ENCODE measurements at places on chromosomes 3 and 15. TPM values are rescaled to one million over a fixed set of nuclear protein-coding genes. Genes with fewer than 3 reads are reported as not detected.

- DNase-seq, result no peak
These were observed 80.0 kb upstream of the RORA start for GRCh38 chr15:61309031-61309511.

DNA sequence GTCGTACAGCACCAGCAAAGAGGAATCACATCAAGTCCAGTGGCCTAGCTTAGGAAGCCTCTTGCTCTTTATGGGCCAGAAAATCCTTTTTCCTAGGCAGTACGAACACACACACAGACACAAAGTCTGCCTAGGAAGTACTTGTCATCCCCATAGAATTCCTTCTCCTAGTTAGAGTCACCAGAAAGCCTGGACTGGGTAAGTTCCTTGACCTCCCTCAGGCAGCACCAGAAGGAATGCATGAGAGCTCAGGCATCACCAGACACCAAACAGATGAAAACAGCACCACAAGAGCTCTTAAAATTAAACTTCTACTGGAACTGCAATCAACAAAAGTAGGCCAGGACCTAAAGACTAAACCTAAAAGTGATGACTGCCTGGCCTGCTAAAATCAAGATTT is 192.9 kb upstream of the CCDC54 start:
- DNase-seq, result no peak

GRCh38 chr3:73813692-73814292 is 189.1 kb upstream of the PDZRN3 start:
- DNase-seq, result no peak

DNA sequence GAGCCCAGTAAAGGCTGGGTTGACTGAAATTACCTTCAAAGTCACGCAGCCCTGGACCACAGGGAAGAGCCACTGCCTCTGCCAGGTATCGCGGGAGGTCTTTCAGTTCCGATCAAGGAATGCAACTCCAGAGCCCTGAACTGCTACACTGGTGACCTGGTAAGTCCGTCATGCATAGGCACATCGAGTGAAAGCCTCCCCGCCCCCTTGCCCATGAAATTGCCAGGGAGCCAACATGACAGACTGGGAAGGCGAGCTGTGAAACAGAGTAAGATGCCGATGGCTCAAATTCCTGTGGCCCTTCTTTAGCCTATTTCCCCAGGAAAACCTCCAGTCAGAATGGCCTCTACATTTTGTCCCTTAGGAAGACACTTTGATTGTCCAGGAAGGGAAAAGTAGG is 2.3 kb upstream of the GP5 start:
- DNase-seq, result no peak

DNA sequence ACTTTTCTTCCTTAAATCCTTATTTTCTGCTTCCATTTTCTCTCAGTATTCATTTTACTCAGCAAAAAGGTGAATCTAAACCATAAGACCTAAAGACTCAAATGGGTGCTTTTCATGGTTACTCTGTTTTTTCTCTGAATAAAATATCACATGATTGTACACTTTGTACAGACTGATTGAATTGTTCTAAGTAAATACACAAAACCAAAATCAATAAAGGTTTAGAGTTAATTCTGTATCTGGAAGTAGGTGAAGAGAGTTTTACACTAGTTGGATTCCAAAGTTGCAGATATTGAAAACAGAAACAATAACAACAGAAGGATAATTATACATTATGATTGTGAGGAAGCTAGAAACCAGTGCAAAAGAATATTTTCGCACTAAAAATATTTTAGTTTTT is 546.2 kb downstream of the TUSC7 start:
- no peak for DNase-seq

- no peak for DNase-seq
These were observed 623.0 kb downstream of the NTRK3 start for GRCh38 chr15:87633525-87633924.

GRCh38 chr3:133941415-133941821 is 45.7 kb upstream of the RAB6B start:
- peak; percentile 18 for DNase-seq

GRCh38 chr3:4751502-4752101 is 227.6 kb upstream of the BHLHE40 start:
- DNase-seq, result no peak

DNA sequence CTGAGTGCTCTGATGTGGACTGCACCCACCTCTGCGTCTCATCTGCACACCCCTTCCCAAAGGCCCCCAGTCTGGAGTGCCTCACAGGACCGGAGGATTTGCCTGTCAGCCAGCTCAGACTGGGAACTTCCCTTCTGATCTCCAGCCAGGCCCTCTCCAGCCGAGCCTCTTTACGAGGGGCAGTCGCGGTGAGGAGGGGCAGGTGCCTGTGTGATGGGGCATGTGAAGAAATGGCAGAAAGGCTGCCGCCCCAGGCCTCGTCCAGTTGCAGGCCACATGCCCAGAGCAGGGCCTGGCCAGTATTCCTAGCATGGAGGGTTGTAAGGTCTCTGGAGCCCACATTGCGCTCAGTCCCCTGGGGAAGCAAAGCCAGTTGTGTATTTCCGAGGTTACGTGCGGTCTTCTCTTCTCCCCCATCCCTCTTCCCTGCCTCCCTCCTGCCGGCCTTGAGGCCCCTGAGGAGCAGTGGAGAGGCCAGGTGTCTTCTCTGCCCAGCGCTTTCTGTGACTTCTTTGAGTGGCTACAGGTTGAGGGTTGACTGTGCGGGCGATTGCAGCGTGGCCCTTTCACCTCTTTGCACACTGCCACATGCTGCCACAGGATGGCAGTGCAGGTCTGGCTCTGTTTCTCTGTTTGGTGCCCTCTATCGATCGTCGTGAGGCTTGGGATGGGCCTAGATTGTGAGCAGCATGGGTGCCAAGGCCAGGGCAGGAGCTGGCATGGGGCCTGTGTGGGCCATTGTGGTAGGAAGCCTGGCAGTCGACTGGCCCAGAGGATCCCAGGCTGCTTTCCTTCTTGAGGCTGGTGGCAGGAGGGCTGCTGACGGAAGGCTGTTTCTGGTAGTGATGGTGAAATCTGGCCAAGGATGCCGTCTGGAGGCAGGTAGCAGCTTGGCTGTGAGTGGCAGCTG is 5.3 kb downstream of the CLK3 start:
- peak; percentile 88 for DNase-seq

DNA sequence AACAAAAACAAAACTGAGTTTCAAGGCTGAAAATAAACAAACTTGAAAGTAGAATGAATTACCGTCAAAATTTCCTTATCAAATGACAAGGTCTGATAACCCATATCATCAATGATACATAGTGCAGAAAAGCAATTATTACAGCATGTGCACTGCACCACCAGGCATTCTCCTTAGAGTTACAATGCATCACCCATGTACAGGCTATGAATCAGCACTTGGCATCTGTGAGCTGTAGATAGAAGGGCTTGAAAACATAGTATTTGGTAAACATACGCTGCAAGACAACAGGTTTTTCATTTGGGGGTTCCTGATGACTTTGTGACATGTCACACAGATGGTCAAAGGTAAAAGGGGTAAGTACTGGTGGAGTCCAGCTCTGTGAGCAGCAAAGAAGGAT is 265.1 kb downstream of the CTNNB1 start:
- DNase-seq, result no peak

DNA sequence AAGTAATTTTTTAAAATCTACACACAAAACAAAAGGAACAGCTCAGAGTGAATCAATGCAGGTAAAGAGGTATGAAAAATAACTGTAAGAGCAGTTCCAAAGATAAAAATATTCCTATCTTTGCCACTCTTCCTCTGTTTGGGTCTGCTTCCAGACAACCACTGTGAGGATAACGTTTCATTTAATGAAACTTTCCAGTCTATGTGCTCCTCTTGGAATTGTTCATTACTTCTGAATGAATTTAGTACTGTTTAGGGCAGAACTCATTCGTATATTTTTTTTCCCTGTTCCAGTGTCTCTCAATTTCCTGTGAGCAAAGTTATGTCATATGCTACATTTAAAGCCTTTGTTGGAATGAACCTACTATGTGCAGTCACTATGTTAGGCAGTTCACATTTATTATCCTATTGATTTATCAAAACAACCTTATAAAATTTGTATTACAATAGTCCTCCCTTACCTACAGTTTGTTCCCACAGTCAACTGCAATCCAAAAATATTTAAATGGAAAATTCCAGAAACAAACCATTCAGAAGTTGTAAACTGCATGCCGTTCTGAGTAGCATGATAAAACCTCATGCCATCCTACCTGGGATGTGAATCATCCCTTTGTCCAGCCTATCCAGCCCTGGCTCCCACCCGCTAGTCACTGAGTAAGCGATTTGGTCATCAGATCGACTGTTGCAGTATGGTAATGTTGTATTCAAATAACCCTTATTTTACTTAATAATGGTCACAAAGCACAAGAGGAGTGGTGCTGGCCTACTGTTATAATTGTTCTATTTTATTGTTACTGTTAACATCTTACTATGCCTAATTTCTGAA is 98.1 kb downstream of the TMCC1 start:
- DNase-seq, result no peak

DNA sequence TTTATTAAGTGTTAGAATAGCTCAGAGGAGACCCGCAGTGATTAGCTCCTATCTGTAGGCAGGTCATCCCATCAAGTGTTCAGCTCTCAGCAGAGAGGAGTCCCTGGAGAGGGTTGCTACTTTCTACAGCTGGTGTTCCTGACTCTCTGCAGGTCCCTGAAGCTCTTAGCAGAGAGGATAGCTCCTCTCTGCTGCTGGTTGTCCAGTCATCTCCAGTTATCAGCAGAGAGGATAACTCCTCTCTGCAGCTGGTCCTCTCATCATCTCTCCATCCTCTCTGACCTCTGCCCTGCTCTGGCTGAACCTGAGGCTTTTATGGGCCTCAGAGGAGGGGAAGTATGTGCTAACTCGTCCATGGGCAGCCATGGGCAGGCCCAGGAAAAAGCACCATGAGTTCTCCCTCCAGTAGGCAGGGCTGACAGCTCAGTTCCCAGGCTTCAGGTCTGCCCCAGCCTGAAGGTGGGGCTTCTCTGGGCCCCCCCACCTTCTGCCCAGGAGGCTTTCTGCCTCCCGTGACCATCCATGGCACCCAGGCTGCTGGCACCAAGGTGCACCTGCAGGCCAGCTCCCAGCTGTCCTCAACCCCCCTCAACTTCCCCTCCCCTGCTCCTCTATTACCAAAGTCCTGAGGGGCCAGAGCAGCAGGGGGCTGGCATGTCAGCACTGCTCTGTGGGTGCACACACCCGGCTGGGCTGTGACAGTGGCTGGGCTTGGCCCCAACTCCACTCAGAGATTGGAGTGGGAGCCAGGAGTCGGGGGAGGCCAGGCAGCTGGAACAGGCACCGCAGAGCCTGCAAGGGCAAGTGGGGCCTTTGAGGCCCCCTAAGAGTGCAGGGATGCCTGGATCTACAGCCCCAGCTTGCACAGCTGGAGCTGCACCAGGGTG is 98.9 kb upstream of the FRMD4B start:
- peak; percentile 66 for DNase-seq

- DNase-seq, result no peak
These were observed 157.8 kb downstream of the PDCD6IP start for GRCh38 chr3:33956206-33956605.

Gene NKIRAS1
- 4.9 TPM for polyA plus RNA-seq

Gene TIMP4
- 2.4 TPM for polyA plus RNA-seq

Gene ASB14
- not detected for polyA plus RNA-seq

Gene BNC1
- polyA plus RNA-seq, result 0.06 TPM

Gene CFAP92
- 0.29 TPM for polyA plus RNA-seq

Gene ISL2
- 0.29 TPM for polyA plus RNA-seq

Gene C15orf62
- 0.39 TPM for polyA plus RNA-seq

Gene AP3B2
- polyA plus RNA-seq, result 0.22 TPM
